ENCODE measurements at places on chromosomes 13 and 19.
A peak's percentile ranks its signal among the peaks of the same experiment; 100 is the strongest.

GRCh38 chr19:17183858-17184321 lies 31.3 kb upstream of the USE1 start:
- DNase-seq, result no peak

- DNase-seq, result peak; percentile 23
Measured at GRCh38 chr19:13215572-13216380, 65.6 kb downstream of the IER2 start.

DNA sequence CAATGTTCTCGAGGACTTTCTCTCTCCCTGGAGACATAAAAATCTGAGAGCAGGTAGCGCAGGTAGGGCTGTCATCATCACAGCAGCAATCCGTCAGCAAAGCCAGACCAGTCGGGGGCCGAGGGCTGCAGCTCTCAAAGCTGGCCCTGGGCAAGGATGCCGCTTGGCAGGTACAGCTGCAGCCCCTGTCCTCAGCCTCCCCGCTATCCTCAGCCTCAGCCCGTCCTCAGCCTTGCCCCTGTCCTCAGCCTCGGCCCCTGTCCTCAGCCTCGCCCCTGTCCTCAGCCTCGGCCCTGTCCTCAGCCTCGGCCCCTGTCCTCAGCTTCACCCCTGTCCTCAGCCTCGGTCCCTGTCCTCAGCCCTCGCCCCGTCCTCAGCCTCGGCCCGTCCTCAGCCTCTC lies 10.9 kb downstream of the C13orf46 start:
- DNase-seq, result no peak

- no peak for DNase-seq
Measured at GRCh38 chr13:39959497-39960144, 304.2 kb downstream of the COG6 start.

DNA sequence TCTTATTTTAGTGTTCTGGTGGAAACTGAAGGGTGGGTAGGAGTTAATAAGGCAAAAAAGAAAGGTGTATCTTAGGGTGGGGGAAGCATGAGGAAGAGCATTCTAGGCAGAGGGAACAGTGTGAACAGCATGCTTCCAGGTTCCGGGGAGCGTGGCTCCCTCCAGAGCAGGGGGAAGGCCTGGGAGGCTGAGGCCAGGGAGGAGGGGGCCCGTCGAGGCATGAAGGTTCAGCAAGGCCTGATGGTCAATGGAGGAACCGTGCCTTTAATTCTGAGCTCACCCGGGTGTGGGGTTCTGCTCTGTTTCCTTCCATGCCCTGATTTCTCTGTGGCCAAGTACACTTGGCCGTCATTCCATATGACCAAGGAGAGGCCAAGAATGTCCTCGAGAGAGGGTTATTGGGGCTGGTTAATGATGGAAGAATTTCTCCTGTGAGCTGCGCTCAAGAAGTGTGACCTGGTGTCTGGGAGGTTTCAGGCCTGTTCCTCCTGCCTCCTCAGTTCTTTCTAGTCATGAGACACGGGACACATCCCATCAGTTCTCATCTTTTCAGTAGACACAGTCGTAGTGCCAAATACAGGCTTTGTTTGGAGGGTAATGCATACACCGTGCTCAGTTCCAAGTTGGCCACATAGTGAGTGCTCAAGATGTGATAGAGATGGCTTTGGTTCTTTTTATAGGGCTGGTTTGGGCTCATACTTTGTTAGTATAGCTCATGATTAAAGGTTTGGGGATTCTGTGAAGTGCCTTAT lies 73.6 kb downstream of the SIPA1L3 start:
- DNase-seq, result no peak

GRCh38 chr19:39257227-39257626 lies 8.6 kb upstream of the IFNL4 start:
- no peak for DNase-seq

DNA sequence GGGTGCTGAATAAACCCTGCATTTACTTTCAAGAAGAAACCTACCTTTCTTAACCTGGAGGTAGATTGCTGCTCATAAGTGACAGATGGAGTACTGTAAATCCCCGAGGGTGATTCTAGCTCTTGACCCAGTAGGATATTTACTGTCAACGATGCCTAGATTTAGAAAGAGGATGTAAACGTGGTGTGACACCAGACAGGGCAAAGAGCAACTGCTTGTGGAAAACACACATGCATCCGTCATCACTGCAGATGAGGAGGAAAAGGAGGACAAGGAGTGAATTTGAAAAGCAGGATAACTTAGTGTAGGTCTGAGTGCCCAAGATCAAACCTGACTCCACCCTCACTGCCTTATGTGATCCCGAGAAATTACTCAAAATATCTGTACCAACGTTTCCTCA lies 9.8 kb upstream of the CLN5 start:
- no peak for DNase-seq

- DNase-seq, result no peak
Measured at GRCh38 chr19:28495046-28495445, 717.9 kb downstream of the UQCRFS1 start.

DNA sequence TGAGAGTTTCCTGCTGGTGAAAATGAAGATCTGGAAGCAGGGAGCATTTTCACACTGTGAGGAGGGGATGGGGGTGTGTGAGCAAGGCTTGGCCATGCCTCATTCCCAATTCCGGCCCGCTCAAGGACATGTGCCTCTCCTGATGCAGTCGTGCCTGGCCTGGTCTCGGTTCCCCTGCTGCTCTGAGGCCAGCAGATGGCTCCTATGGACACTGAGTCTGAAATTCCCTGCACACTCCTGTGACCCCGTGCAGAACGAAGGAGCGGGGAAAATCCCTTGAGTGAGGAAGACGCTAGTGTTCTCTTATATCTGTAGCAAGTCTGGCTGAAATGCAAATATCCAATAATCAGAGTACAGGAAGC lies 363 bp upstream of the ZNF763 start:
- DNase-seq, result no peak

- DNase-seq, result no peak
Measured at GRCh38 chr13:32829676-32830335, 186.4 kb upstream of the KL start.

- peak; percentile 83 for DNase-seq
Measured at GRCh38 chr19:34254046-34254697, at the start of gene GARRE1. Gene GARRE1, plus strand, starts transcription at chr19:34254554. Its CDS starts 45,920 bp downstream, at chr19:34300474.

DNA sequence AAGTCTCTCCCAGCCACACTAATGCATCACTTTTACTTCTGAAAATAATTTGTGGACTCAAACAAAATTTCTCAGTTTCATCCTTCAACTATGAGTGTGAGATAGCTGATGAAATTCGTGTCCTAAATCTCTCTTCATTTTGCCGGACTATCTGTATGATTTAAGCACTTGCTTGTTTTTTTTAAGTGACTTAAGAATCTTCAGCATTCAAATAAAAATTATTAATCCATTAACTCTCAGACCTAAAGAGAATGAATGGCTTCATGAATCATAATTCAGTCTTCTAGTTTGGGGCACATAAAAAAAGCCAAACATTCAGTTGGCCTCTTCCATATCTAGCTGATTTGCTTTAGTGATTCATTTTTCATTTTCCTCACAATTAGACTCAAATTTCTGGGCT lies 579.5 kb downstream of the DCT start:
- no peak for DNase-seq
